ENCODE measurements at places on chromosomes 6 and 20. TPM values are rescaled to one million over a fixed set of nuclear protein-coding genes. Genes with fewer than 3 reads are reported as not detected.

Gene TFAP2A
- total RNA-seq = not detected

DNA sequence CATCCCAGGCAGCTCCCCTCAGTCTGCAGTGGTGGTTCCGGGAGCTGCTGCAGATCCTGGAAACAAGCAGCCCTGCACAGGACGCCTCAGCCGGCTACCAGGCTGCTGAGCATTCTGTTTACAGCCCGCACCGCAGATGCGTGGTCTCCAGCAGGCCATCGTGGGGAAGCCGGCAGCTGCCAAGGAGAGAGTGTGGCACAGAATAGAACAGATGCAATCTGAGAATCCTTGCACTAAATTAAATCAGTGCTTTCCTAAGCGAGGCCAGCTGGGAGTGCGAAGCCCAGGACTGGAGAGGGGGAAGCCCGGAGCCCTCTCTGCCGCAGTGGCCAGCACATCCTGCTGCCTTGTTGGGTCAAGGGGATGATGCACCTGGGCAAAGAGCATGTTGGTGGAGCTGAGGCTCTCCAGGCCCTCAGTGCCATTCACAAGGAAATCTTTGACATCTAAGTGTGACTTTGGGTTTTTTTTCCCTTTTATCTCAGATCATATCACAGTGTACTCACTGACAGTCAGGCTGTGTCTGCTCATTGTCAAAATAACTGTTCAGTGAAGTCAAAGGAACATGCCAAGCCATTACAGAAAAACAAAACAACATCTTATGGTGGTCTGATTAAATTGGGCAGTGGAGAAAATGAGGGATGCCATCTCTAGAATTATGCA is 118.1 kb downstream of the SYNDIG1 start:
- no peaks in the 10 kb centered on the region for H3K27me3 ChIP-seq
- no peaks in the 10 kb centered on the region for H3K36me3 ChIP-seq
- H3K27ac ChIP-seq = no peak overlapping the region
- no peak overlapping the region for H3K4me3 ChIP-seq
- H3K4me1 ChIP-seq = no peaks in the 10 kb centered on the region

Gene NR2E1
- total RNA-seq = not detected

- peaks cover 1% of the 10 kb centered on the region for H3K4me1 ChIP-seq
- no peaks in the 10 kb centered on the region for H3K36me3 ChIP-seq
- no peaks in the 10 kb centered on the region for H3K27me3 ChIP-seq
- DNase-seq = no peak
- H3K27ac ChIP-seq = no peak overlapping the region
Observed at GRCh38 chr6:2103765-2104523, 141.5 kb downstream of the GMDS start.

All from activated naive CD8-positive, alpha-beta T cell treated with anti-CD3 and anti-CD28 coated beads, Interleukin-2, amount 10 ng/mL, durations not matched to agents 7 days and 5 days (primary cell).